ENCODE measurements at places on chromosomes 7 and 10.

- no peak for DNase-seq
- no peak overlapping the region for H3K4me3 ChIP-seq
- H3K27ac ChIP-seq, result no peak overlapping the region
Observed at GRCh38 chr7:37421861-37422500, 26.7 kb downstream of the ELMO1 start.

GRCh38 chr7:45324683-45325237 is 167.2 kb downstream of the RAMP3 start:
- no peak overlapping the region for H3K27ac ChIP-seq
- no peak overlapping the region for H3K4me3 ChIP-seq

- H3K36me3 ChIP-seq, result no peaks in the 10 kb centered on the region
- DNase-seq, result no peak
- no peak overlapping the region for H3K4me3 ChIP-seq
- H3K4me1 ChIP-seq, result no peaks in the 10 kb centered on the region
Observed at GRCh38 chr7:96546426-96546825, 163.2 kb downstream of the SEM1 start.

GRCh38 chr10:106978756-106979155 is 185.8 kb downstream of the SORCS1 start:
- H3K4me1 ChIP-seq, result no peaks in the 10 kb centered on the region
- H3K36me3 ChIP-seq, result no peaks in the 10 kb centered on the region
- H3K27ac ChIP-seq, result no peak overlapping the region
- no peaks in the 10 kb centered on the region for H3K27me3 ChIP-seq
- H3K4me3 ChIP-seq, result no peak overlapping the region

DNA sequence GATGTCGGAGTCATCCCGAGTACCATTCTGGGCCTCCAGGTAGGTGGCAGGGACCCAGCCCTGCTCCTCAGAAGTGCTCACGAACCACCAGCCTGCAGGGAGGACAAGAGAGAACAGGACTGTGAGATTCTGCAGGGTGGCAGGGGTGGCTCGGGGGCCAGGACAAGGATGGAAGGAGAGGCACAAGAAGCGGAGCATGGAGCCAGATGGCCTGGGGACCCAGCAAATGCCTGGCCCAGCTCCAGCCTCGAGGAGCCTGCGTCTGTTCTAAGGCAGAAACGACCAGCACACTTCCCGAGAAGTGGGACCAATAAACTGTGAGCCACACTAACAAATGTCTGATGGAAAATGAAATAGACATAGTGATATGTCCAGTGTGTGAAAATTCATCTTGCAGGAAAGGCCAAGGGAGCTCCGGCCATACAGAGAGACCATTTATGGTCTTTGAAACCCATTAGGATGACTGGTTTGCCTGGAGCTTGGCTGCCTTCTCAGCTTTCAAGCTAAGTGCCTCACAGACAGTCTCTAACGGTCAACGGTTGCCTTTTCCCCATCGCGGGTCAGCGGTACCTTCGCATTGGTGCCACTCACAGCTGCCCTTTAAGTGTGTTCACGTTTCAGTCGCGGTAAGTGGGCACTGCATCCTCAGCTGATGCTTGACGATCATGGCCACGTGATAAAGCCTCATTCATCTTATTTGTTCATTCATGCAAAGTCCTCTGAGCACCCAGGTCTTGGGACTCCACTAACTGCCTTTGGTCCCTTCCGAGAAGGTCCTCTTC is 133.8 kb downstream of the NEURL1 start:
- no peaks in the 10 kb centered on the region for H3K36me3 ChIP-seq
- no peak overlapping the region for H3K4me3 ChIP-seq
- no peaks in the 10 kb centered on the region for H3K4me1 ChIP-seq
- no peak overlapping the region for H3K27ac ChIP-seq

- no peak overlapping the region for H3K27ac ChIP-seq
- no peaks in the 10 kb centered on the region for H3K4me1 ChIP-seq
- no peak for DNase-seq
- H3K4me3 ChIP-seq, result no peak overlapping the region
- H3K27me3 ChIP-seq, result peaks cover under 1% of the 10 kb centered on the region
Observed at GRCh38 chr10:13672548-13672947, 85.8 kb downstream of the PRPF18 start.

- H3K4me3 ChIP-seq, result no peak overlapping the region
- no peaks in the 10 kb centered on the region for H3K27me3 ChIP-seq
- peaks cover 43% of the 10 kb centered on the region for H3K4me1 ChIP-seq
- DNase-seq, result no peak
Observed at GRCh38 chr7:151428378-151429236, 11.3 kb downstream of the CRYGN start.

GRCh38 chr10:3068201-3068967 is 1.0 kb downstream of the PFKP start:
- H3K36me3 ChIP-seq, result peaks cover 45% of the 10 kb centered on the region
- peak overlapping the region; percentile 87 for H3K4me3 ChIP-seq
- peaks cover 39% of the 10 kb centered on the region for H3K4me1 ChIP-seq
- H3K27me3 ChIP-seq, result peaks cover 18% of the 10 kb centered on the region
- H3K27ac ChIP-seq, result peak overlapping the region; percentile 91

DNA sequence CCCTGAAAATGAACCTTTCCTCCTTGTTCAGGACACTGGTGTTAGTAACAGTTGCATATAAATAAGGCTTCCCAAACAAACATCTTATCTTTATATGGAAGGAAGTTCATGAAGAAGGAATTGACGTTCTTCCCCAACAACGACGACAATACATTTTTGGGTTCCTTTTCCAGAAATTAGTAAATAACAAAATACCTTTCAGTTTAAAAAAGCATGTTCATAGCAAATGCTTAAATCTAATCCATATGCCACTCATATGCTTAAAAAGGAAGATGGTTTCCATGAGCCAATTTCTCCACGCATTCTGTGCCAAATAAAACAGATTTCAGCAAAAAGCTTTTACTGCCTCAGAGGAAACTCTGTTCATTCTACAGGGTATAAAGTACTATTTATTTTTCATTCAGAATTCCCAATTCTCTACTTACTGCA is 182.6 kb downstream of the COBL start:
- H3K36me3 ChIP-seq, result no peaks in the 10 kb centered on the region
- no peaks in the 10 kb centered on the region for H3K4me1 ChIP-seq
- H3K4me3 ChIP-seq, result no peak overlapping the region

- H3K4me3 ChIP-seq, result no peak overlapping the region
- no peak overlapping the region for H3K27ac ChIP-seq
- H3K36me3 ChIP-seq, result no peaks in the 10 kb centered on the region
- no peaks in the 10 kb centered on the region for H3K4me1 ChIP-seq
Observed at GRCh38 chr7:11373546-11374142, 400.0 kb downstream of the PHF14 start.

DNA sequence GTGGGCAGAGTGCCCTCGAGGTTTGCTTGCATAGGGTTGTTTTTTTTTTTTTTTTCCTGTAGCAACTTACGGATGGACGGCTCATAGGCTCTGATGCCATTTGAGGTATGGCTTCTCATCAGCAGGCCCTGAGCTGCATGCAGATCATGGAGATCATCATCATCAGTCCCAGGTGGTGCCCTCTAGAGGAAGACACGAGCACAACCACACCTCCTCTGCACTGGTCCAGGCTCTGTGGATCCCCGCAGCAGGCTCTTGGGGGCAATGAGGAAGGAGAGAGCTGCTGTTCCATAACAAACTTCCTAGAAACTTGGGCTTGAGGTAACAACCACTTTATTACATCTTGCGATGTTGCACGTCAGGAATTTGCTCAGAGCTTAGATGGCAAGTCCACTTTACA is 132.7 kb upstream of the CXCL12 start:
- H3K27me3 ChIP-seq, result no peaks in the 10 kb centered on the region
- no peak overlapping the region for H3K4me3 ChIP-seq
- H3K27ac ChIP-seq, result no peak overlapping the region
- H3K4me1 ChIP-seq, result no peaks in the 10 kb centered on the region
- peak; percentile 1 for DNase-seq

- no peaks in the 10 kb centered on the region for H3K27me3 ChIP-seq
- no peaks in the 10 kb centered on the region for H3K36me3 ChIP-seq
- no peak overlapping the region for H3K4me3 ChIP-seq
- H3K27ac ChIP-seq, result no peak overlapping the region
- H3K4me1 ChIP-seq, result no peaks in the 10 kb centered on the region
Observed at GRCh38 chr7:27581119-27581518, 81.6 kb downstream of the HIBADH start.

DNA sequence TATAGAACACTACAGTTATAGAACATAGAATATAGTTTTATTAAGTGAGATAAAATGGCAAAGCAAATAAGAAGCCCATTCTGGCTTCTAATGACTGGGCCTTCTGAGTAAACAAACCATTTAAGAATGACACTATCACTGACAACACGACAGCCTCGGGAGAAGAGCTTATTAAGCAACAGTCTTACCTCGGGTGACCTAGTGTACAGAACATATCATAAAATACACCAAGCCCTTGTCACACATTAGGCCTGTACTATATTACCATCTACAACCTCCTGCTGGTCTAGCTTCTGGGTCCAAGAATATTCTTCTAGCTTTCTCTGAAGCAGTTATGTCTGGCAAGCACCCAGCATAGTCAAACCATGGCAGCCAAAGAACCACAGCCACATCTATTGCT is 32.0 kb downstream of the CCDC186 start:
- no peak for DNase-seq
- no peak overlapping the region for H3K4me3 ChIP-seq

GRCh38 chr7:93218997-93219827 is 7.1 kb downstream of the HEPACAM2 start:
- H3K27ac ChIP-seq, result no peak overlapping the region
- H3K27me3 ChIP-seq, result peaks cover 17% of the 10 kb centered on the region
- no peak overlapping the region for H3K4me3 ChIP-seq
- H3K36me3 ChIP-seq, result no peaks in the 10 kb centered on the region
- no peaks in the 10 kb centered on the region for H3K4me1 ChIP-seq
- DNase-seq, result no peak

GRCh38 chr10:129637010-129637409 is 170.0 kb downstream of the MGMT start:
- no peak overlapping the region for H3K27ac ChIP-seq
- H3K4me3 ChIP-seq, result no peak overlapping the region
- H3K27me3 ChIP-seq, result no peaks in the 10 kb centered on the region
- H3K36me3 ChIP-seq, result peaks cover 32% of the 10 kb centered on the region
- H3K4me1 ChIP-seq, result no peaks in the 10 kb centered on the region

DNA sequence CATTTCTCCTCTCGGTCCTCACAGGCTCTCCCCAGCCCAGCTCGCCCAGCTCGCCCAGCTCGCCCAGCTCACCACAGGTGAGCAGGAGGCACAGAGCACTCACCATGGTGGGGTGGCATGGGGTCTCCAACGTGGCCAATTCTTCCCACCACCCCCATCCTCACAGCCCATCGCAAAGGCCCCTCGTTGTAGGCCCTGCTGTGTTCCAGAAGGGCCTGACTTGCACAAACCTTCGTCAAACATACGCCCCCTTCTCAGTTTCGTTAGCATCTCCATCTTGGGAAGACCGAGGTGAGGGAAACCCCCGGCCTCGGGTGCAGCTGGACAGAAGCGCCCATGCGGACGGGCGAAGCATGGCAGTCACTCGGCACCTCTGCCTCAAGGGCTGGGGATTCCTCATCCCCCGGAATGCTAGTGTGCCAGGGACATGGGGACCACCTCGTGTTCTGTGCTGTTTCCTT is 304.6 kb downstream of the TNS3 start:
- H3K36me3 ChIP-seq, result no peaks in the 10 kb centered on the region
- no peak overlapping the region for H3K4me3 ChIP-seq
- peaks cover 2% of the 10 kb centered on the region for H3K4me1 ChIP-seq
- H3K27ac ChIP-seq, result no peak overlapping the region
- DNase-seq, result no peak
- H3K27me3 ChIP-seq, result no peaks in the 10 kb centered on the region
